ENCODE measurements at places on chromosomes 7 and 10.

GRCh38 chr7:78510580-78511188, 712.1 kb downstream of the PHTF2 start:
- DNase-seq, result no peak

DNA sequence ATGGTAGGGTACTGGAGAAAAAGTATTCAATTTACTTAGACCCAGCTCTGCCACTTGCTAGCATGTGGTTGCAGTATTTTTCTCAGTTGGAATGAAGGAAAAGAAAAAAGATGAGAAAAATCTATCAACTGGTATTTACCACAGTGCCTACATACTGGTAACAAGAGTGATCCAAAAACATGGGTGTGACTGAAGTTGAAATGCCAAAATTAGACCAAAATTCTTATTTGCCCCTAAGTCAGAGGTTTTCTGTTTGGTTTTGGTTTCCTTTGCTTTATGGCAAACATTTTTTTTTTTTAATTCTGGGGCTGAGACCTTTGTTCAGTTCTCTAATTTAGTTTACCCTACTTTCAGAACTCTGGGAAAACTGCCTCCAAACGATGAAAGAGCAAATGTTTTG, 12.3 kb downstream of the HYCC1 start:
- DNase-seq, result no peak

GRCh38 chr7:104793066-104793465, 220.9 kb upstream of the KMT2E start:
- no peak for DNase-seq

DNA sequence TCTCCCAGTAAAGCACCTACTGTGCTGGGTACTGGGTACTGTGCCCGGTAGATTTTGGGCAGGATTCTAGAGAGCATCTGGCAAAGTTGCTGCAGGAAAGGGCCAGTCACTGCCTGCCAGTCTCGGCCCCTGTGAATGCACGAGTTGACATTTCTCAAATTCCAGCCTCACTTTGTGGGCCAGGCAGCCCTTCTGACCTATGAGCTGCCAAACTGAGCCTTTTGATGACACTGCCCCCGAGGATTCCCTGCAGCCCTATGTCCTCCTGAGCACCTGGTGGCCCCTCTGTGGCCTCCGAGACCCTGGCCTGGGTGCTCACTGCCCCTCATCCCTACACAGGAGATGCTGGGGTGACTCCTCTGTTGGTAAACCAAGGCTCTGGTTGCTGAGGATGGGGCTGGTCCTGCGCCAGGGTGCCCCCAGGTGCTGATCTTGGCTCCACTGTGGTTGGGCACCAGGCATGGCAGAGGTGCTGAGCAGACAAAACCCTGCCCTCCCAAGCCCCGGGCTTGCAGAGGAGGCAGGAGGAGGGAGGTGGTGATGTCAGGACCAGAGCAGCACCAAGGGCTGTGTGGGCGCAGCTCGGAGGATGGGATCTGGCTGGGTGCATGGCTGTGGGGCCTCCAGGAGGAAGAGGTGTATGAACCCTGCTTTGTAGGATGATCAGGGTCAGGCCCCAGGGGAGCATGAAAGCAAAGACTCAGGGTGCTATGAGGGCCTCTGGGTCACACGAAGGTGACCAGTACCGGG, 16.2 kb downstream of the LHPP start:
- no peak for DNase-seq

DNA sequence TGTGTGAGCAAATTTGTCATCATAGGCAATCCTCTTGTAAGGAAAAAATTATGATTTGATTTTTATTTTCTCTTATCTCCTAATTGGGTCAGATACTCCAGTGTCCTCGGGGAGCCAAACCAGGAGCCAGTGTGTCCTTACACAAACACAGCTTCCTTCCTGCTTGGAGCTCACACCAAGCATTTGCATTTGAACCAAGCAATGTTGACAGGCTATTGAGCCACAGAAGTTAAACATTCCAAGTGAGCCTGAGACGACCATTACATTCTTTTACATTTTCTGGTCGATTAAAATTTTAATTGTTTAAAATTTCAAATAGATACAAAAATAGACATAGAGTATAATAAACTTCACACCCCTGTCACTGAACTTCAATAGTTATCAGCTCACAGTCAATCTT, 194.8 kb downstream of the CFTR start:
- no peak for DNase-seq

- no peak for DNase-seq
These were observed 11.1 kb upstream of the LRRC27 start for GRCh38 chr10:132320654-132321469.

DNA sequence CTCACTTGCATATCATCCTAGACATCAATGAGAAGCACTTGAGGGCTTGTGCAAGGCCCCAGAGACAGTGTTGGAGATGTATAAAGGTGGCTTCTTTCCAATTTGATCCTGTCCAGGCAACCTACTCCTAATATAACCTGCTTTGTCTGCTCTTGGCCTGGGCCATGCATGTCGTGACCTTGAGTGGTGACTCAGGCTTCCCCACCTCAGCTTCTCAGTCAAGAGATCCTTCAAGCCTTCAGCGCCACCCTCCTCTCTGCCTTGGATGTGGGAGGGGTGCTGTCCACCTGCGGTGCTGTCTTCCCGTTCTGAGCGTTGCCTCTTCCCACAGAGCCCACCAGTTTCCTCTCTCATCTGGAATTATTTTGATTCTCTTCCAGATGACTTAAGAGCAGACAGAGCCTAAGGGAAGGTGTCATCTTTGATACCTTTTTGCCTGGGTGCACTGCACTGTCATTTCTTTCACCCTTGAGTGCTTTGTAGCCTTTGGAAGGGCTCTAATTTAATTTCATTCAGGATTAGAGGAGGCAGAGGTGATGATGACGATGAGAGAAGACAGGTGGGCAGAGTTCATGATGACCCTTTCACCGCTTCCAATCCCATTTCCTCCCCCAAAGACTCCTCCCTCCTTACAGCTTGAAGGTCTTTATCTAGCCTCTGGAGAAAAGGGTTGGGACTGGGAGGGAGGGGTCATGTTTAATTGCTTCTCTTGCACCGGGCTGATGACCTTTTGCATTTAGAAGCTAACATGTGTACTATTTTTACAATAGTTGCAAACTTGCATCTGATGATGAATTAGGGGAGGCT, 6.9 kb downstream of the LSMEM1 start:
- no peak for DNase-seq

DNA sequence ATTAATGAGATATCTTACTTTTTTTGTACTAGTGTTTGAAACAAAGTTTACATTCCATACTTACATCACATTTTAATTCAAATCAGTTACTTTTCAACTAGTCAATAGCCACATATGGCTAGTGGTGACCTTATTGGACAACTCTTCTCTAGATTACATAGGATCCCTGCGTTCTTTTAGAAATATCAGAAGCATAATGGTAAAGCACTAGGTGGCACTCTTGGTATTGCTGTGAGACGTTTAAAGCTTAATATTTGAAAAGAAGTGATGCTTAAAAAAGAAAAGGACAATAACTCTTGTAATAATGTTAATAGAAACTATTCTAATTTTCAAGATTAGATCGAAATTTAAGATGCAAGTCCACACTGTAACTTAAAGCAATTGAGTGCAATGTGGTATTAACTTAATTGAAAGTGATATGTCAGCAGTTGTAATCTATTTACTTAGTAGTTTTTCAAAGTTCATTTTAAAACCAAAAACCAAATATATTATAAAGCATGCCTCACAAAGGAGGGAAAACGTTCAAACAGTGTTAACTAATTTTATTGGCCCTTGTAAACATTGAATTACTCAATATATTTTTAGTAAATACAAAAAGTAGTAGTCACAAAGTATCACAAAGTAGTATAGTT, 339.1 kb downstream of the ATRNL1 start:
- no peak for DNase-seq

DNA sequence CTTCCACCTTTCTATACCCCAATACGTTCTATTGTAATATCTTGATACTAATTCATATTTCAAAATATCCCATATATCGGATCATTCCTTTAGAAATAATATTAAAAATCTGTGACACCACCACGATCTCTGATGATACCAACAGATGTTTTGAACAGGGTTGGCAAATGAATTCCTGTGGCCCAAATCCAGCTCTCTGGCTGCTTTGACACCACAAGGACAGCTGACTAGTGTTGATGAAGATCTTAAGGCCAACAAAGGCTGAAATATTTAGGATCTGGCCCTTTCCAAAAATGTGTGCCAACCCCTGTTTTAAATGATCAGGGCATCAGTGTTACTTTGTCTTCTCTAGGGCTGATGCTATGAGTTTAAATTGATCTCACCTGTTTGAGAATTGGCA, 380.7 kb upstream of the PFKP start:
- no peak for DNase-seq

- DNase-seq, result no peak
These were observed 68.0 kb downstream of the SUGCT start for GRCh38 chr7:40202851-40203250.

DNA sequence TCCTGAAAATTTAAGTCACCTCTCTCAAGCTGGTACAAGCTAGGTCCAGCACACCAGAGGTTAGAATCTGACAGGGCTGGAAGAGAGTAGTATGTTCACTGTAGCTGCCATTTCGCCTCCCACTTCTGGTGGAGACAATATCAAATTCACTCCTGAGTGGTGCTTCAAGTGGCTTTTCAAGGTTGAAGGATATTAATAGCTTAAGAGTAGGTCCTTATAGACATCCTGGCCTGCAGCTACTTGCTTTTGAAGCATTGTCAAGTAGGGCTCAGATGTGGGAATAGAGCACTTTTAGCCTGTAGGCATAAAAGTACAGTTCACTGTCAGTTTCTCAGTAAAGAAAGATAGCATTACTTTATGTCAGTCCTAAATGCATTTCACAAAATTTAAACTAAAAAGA, 270.5 kb upstream of the PLPP4 start:
- no peak for DNase-seq

- no peak for DNase-seq
These were observed 333.8 kb downstream of the BBS9 start for GRCh38 chr7:33463131-33463530.

GRCh38 chr10:78807504-78808203, 261.1 kb upstream of the ZMIZ1 start:
- no peak for DNase-seq

DNA sequence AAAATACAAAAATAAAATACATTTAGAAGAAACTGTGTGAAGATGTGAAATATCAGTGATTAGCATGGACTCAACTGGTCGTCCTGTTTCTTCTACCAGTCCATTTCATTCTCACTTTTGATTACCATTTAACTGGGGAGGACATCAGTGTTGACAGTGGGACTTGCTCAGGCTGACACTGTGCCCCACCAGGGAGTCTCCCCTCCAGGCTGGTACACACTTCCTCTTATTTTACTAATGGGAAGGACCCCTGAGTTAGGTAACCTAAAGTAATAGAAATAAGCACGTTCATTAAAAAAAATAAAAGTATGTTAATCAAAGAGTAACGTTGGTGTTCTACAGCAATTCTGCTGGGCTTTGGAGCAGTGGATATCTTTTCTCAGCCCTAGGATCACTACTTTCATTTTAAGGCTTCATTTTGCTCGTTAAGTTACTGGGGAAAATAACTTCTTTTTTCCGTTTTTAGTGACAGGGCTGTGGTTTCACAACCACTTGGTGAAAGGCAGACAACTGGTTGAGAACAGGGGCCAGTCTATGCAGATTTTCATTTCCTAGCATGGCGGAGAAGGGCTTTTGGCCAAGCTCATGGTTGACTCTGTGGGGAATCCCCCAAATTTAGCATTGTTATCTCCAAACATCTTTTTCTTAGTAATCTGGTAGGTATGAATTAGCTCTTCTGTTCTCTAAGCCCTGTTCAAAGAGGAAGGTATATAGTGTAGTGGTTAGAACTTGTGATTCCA, 2.1 kb downstream of the SNX10 start:
- DNase-seq, result peak; percentile 18

DNA sequence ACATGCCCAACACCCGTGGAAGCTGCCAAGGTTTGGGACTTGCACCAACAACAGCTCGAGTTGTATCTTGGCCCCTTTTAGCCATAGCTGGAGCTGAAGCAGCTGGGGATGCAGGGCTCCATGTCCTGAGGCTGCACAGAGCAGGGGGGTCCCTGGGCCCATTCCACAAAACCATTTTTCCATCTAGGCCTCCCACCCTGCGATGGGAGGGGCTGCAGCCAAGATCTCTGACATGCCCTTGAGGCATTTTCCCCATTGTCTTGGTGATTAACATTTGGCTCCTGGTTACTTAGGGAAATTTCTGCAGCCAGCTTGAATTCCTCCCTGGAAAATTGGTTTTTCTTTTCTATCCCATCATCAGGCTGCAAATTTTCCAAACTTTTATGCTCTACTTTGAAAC, 637.8 kb upstream of the VSTM2A start:
- DNase-seq, result no peak

- DNase-seq, result no peak
These were observed 2.7 kb downstream of the CDK13 start for GRCh38 chr7:39952803-39953202.

DNA sequence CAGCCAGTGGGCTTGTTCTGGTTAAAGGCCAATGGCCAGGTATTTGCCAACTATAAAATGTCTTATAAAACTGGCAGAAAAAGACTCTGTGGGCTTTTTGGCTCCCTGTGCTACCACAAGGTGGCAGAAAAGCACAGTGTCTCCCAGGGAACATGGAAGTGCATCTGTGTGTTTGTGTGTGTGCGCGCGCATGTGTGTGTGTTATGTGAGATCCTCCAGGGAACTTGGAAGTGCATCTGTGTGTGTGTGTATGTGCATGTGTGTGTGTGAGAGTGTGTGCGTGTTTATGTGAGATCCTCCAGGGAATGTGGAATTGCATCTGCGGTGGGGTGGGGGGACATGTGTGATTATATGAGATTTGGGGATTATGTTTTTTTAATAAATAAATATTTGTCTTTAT, 30.2 kb upstream of the ABI1 start:
- DNase-seq, result no peak

- DNase-seq, result no peak
These were observed 60.3 kb downstream of the CNTNAP2 start for GRCh38 chr7:146176860-146177259.

DNA sequence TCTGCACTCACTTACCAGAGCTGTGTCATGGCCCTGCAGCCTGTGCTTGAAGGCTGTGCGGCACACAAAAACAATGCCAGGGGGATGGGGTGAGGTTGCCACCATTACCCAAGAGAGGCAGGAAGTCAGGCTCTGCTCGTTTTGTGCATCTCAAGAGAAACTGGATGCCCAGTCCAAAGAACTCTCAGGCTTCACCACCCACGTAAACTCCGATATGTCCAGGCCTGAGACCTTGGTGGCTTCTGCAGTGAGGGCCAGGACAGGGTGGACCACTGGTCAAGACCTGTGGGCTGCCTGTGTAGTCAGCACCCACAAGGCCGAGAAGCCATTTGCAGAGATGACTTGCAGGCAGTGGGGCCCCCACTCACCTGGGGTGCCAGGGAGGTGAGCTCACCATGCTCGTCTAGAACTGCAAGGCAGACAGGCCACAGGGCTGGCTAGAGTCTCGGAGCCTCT, 54.7 kb upstream of the EBF3 start:
- DNase-seq, result no peak

DNA sequence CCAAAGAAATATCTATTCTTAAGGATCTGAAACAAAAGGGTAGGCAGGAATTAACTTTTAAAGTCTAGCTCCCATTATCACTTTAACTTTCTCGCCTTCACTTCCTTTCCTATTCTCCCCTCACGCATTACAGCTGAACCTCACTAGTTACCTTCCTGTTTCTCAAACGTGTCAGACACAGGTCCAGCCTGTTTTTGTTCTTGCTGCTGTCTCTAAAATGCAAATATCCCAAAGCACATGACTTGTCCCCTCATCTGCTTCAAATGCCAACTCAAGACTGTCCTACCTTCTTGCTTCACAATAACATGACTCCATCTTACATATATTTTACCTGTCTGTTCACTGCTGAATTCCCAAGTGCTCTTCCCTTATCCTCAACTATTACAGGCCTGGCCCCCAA, 17.6 kb downstream of the ZDHHC6 start:
- DNase-seq, result no peak

Measured in stimulated activated CD4-positive, alpha-beta T cell treated with anti-CD3 and anti-CD28 coated beads, Interleukin-1b, Interleukin-23, amount 100 ng/mL, for 24 hours (primary cell).